Upper lobe of left lung (tissue), 6 donors: ENCODE measurements at places on chromosomes 11 and 22. TPM values are rescaled to one million over a fixed set of nuclear protein-coding genes. Genes with fewer than 3 reads are reported as not detected.

DNA sequence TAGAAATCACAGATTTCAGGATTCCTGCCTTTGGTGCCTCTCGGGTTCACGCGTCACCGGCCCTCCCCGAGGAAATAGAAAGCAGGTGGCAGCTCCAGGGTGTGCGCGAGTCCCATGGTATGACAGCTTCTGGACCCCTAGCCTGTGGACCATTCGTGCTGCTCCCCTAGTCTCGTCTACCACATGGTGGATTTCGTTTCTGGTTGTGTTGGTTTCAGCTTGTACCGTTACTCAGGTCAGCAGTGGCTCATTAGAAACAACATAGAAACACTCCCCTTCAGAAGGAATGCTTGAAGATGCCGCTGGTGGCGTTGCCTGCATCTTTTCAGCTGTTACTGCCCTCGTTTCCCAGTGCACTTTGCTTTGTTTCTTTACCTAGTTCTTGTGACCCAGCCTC lies 700 bp downstream of the TTC17 start:
- peak overlapping the region; percentile 67 for H3K4me3 ChIP-seq
- peak overlapping the region; percentile 97 for H3K27ac ChIP-seq
- no peaks in the 10 kb centered on the region for H3K27me3 ChIP-seq
- peaks cover 25% of the 10 kb centered on the region for H3K4me1 ChIP-seq
- DNase-seq: no peak

- H3K36me3 ChIP-seq: no peaks in the 10 kb centered on the region
- no peaks in the 10 kb centered on the region for H3K4me1 ChIP-seq
- DNase-seq: peak; percentile 21
- no peaks in the 10 kb centered on the region for H3K27me3 ChIP-seq
- no peak within 1 kb of the TSS for H3K4me3 ChIP-seq
- H3K27ac ChIP-seq: no peak within 1 kb of the TSS
These were observed at the start of gene MS4A3 for GRCh38 chr11:60056349-60056969. Gene MS4A3 (plus strand): TSS chr11:60056665. CDS start chr11:60061161, 4,496 bp downstream.

Gene TIMP3
- 537 TPM for total RNA-seq

Gene F2
- total RNA-seq: not detected

Gene SMIM35
- not detected for total RNA-seq

GRCh38 chr11:34185926-34186841 lies 80.8 kb downstream of the NAT10 start:
- H3K36me3 ChIP-seq: no peaks in the 10 kb centered on the region
- H3K27ac ChIP-seq: no peak overlapping the region

DNA sequence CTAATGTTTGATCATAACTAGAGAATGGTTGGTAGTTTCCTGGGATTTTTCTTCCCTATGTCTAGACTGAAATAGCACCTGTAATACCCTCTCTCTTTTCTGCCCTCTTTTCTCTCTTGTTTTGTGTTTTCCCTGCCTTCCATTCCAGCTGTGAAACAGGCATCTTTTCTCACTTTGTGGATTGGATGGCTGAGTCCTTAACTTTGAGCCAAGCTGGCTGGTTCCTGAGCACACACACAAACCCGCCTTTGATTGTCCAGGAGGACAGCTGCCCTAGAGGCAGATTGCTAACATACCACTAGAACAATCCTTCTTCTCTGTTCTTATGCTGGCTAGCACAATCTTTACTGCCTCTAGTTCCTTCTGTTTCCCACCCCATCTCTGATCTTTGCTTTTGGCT lies 17.7 kb downstream of the CTNND1 start:
- H3K4me1 ChIP-seq: peaks cover 90% of the 10 kb centered on the region
- H3K36me3 ChIP-seq: no peaks in the 10 kb centered on the region
- DNase-seq: no peak
- peak overlapping the region; percentile 26 for H3K4me3 ChIP-seq

- H3K27me3 ChIP-seq: no peaks in the 10 kb centered on the region
- H3K36me3 ChIP-seq: no peaks in the 10 kb centered on the region
- no peak overlapping the region for H3K4me3 ChIP-seq
- DNase-seq: no peak
- H3K27ac ChIP-seq: no peak overlapping the region
- no peaks in the 10 kb centered on the region for H3K4me1 ChIP-seq
These were observed 6.0 kb upstream of the TUBA8 start for GRCh38 chr22:18104566-18104965.

Gene MISFA
- total RNA-seq: not detected

Gene VWCE
- 10.5 TPM for total RNA-seq

- H3K27ac ChIP-seq: no peak overlapping the region
- H3K4me1 ChIP-seq: no peaks in the 10 kb centered on the region
- DNase-seq: no peak
These were observed 9.0 kb downstream of the VSTM5 start for GRCh38 chr11:93841446-93841845.

DNA sequence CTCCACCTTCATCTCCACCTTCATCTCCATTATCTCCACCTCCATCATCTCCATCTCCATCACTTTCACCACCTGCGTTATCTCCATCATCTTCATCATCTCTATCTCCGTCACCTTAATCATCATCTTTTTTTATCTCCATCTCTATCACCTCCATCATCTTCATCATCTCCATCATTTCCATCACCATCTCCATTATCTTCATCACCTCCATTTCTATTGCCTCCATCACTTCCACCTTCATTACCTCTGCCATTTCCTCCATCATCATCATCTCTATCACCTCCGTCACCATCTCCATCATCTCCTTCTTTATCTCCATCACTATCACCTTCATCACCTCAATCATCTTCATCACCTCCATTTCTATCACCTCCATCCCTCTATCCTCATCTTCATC lies 573.5 kb downstream of the TBC1D22A start:
- H3K4me1 ChIP-seq: no peaks in the 10 kb centered on the region
- no peak for DNase-seq
- no peaks in the 10 kb centered on the region for H3K27me3 ChIP-seq
- H3K4me3 ChIP-seq: no peak overlapping the region

GRCh38 chr11:95549301-95549700 lies 240.3 kb downstream of the FAM76B start:
- no peaks in the 10 kb centered on the region for H3K27me3 ChIP-seq
- DNase-seq: no peak

- H3K4me3 ChIP-seq: no peak overlapping the region
- peaks cover 32% of the 10 kb centered on the region for H3K4me1 ChIP-seq
- H3K27me3 ChIP-seq: no peaks in the 10 kb centered on the region
- peaks cover 5% of the 10 kb centered on the region for H3K36me3 ChIP-seq
These were observed 3.7 kb downstream of the SERPIND1 start for GRCh38 chr22:20777420-20778177.

DNA sequence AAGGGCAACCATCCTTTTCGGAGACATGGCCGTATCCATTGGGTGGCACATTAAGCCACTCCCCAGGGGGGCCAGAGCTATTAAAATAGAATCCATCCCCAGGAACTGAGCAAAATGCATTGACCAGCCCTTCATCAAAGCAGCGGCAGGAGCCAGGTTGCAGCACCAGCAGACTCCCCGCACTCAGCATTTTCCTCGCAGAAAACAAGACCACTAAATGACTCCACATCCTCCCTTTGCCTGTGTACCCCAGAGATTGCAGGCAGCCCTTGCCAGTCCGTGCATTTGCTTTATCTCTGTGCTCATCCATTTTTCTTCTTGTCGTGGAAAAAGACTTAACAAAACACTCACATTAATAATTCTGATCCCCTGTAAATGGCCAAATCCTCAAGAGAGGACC lies 144.4 kb upstream of the LARGE1 start:
- H3K27ac ChIP-seq: no peak overlapping the region
- H3K4me3 ChIP-seq: no peak overlapping the region
- H3K36me3 ChIP-seq: no peaks in the 10 kb centered on the region
- no peaks in the 10 kb centered on the region for H3K4me1 ChIP-seq

DNA sequence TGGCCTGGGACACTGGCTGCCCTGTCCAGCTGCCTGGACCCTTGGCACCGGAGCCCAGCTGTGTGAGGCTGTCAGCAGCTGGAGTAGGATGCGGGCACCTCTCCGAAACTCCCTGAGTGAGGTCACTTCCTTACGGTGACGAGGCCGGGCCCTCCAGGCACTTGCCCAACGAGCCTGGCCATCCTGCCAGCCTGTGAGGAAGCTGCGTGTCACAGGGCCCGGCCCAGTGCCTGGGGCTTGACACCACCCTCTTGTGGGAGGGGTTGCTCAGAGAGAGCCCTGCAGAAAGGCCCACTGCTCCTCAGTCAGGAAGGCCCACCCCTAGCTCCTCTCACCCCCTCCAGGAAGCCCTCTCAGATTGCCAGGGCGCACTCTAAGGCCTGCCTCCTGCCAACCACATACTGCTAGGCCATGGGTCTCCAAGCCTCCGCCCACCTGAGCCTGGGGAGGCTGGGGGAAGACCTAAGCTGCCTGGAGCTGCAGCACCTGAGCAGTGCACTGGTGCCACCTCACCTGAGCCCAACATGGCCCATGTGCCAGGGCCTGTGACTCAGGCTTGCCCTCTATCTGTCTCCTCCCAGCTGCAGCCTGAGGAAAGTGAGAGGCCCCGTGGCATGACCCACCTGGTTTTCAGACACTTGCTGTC lies 4.3 kb upstream of the PHLDA2 start:
- peaks cover 26% of the 10 kb centered on the region for H3K4me1 ChIP-seq
- no peaks in the 10 kb centered on the region for H3K27me3 ChIP-seq
- H3K27ac ChIP-seq: no peak overlapping the region
- no peaks in the 10 kb centered on the region for H3K36me3 ChIP-seq
- DNase-seq: peak; percentile 91

DNA sequence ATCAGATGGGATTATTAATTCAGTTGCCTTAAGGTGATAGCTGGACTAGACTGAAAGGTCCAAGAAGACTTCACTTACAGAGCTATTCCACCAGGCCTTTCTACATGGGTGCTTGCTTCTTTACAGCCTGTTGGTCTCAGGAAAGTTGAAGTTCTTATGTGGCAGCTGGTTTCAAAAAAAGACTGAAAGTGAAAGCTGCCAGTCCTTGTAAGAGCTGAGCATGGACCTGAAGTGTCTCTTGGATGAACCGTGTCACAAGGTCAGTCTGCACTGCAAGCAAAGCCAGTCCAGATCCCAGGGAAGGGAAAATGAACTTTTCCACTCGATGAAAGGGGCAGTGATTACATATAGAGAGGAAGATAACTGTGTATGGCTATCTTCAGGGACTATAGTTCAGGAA lies 201.5 kb upstream of the LUZP2 start:
- H3K4me1 ChIP-seq: no peaks in the 10 kb centered on the region
- no peaks in the 10 kb centered on the region for H3K36me3 ChIP-seq
- no peak overlapping the region for H3K4me3 ChIP-seq
- peak; percentile 31 for DNase-seq
- no peaks in the 10 kb centered on the region for H3K27me3 ChIP-seq

DNA sequence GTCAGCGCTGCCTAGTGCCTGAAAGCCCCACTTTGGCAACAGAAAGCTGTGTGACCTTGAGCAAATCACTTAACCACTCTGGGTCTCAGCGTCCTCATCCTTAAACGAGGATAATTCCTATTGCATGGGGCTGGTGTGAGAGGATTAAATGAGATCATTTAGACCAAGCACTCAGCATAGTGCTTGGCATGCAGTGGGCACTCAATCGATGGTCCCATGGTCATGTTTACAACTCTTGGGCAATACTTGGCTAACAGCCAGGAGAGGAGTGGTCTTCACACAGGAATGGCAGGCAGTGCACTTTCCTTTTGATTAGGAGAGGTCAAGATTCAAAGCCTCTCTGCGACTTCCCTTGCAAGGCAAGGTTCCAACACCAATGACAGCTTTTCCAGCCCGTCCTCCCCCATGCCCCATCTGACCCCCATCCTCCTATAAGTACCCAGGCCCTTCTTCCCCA lies 14.1 kb downstream of the TNKS1BP1 start:
- H3K4me1 ChIP-seq: peaks cover 79% of the 10 kb centered on the region
- peak overlapping the region; percentile 62 for H3K4me3 ChIP-seq
- H3K27me3 ChIP-seq: no peaks in the 10 kb centered on the region
- H3K36me3 ChIP-seq: peaks cover 37% of the 10 kb centered on the region
- peak overlapping the region; percentile 81 for H3K27ac ChIP-seq
- peak; percentile 80 for DNase-seq

Gene SHANK3
- 105 TPM for total RNA-seq

DNA sequence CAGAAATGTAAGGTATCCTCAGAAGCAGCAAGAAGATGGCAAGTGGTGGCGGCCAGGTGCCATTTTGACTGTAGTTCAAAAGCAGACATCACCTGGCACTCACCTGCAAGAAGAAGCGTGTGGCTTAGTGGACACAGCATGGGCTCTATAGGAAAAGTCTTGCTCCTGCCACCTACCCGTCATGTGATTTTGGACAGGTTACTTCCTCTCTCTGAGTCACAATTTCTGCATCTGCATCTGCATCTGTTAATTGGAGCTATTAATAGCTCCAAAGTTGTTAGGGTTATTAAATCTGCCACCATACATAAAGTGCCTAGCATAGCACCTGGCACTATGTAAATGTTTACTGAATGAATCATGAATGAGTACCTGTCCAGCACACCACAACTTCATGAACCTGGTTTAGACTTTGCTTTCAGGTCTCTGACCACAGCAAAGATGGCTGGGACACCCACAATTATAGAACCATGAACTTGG lies 16.8 kb downstream of the RAB30 start:
- no peaks in the 10 kb centered on the region for H3K27me3 ChIP-seq
- no peaks in the 10 kb centered on the region for H3K36me3 ChIP-seq
- H3K4me3 ChIP-seq: no peak overlapping the region
- no peak overlapping the region for H3K27ac ChIP-seq
- H3K4me1 ChIP-seq: peaks cover 31% of the 10 kb centered on the region
- DNase-seq: no peak

Gene ZNF280B
- 0.46 TPM for total RNA-seq

- H3K4me3 ChIP-seq: peak overlapping the region; percentile 87
- peaks cover 22% of the 10 kb centered on the region for H3K36me3 ChIP-seq
- H3K4me1 ChIP-seq: peaks cover 41% of the 10 kb centered on the region
- H3K27ac ChIP-seq: peak overlapping the region; percentile 97
These were observed 841 bp downstream of the RIC8A start for GRCh38 chr11:208181-208916.

- DNase-seq: peak; percentile 50
- H3K4me3 ChIP-seq: no peak overlapping the region
- no peak overlapping the region for H3K27ac ChIP-seq
- H3K27me3 ChIP-seq: no peaks in the 10 kb centered on the region
These were observed 41.6 kb downstream of the MRTFA start for GRCh38 chr22:40594924-40595323.

GRCh38 chr11:69915151-69915500 lies 95.9 kb upstream of the FGF3 start:
- no peak for DNase-seq
- H3K36me3 ChIP-seq: no peaks in the 10 kb centered on the region
- no peaks in the 10 kb centered on the region for H3K27me3 ChIP-seq
- no peak overlapping the region for H3K27ac ChIP-seq
- no peak overlapping the region for H3K4me3 ChIP-seq

Gene MRGPRX4
- not detected for total RNA-seq

GRCh38 chr22:44547371-44547770 lies 49.3 kb upstream of the RTL6 start:
- H3K27ac ChIP-seq: no peak overlapping the region
- H3K36me3 ChIP-seq: no peaks in the 10 kb centered on the region
- H3K4me3 ChIP-seq: no peak overlapping the region

Gene OR51I1
- not detected for total RNA-seq

- H3K27ac ChIP-seq: no peak overlapping the region
- no peaks in the 10 kb centered on the region for H3K27me3 ChIP-seq
- peaks cover 9% of the 10 kb centered on the region for H3K4me1 ChIP-seq
- H3K4me3 ChIP-seq: no peak overlapping the region
- no peak for DNase-seq
These were observed 4.0 kb upstream of the PRDM11 start for GRCh38 chr11:45142241-45143055.

Gene FBLN1
- total RNA-seq: 337 TPM
